Inflammatory macrophage treated with lipopolysaccharide for 4 hours (primary cell): ENCODE measurements at places on chromosomes 3 and 15.

GRCh38 chr3:46693892-46694226, 380 bp upstream of the ALS2CL start:
- DNase-seq, result peak; percentile 69

- DNase-seq, result no peak
Observed at GRCh38 chr3:42228796-42229195, 37.2 kb downstream of the CCK start.

- DNase-seq, result no peak
Observed at GRCh38 chr3:190004656-190005055, 116.0 kb downstream of the P3H2 start.

DNA sequence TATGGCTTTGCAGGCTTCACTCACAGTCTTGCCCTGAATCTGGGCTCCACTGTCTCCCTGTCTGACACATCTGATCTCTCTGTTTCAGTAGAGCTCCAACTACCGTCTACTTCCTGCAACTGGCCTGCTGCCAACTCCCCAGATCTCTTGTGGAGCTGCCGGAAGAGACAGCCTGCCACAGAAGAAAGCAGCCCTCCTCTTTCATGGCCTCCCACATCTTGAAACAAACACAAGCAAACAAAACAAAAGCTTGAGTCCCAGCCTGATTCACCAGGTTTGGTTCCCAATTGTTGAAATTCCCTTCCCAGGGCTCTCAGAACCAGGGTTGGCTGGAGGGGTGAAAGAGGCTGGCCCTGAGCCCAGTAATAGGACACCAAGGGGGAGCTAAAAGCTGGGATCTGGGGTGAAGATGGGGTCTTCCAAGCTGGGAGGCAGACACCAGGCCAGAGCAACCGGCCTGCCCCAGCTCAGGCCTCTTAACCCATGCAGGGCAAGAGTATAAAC, 55.3 kb upstream of the CA12 start:
- peak; percentile 63 for DNase-seq

- peak; percentile 14 for DNase-seq
Observed at GRCh38 chr3:16841041-16841753, 43.6 kb upstream of the PLCL2 start.

DNA sequence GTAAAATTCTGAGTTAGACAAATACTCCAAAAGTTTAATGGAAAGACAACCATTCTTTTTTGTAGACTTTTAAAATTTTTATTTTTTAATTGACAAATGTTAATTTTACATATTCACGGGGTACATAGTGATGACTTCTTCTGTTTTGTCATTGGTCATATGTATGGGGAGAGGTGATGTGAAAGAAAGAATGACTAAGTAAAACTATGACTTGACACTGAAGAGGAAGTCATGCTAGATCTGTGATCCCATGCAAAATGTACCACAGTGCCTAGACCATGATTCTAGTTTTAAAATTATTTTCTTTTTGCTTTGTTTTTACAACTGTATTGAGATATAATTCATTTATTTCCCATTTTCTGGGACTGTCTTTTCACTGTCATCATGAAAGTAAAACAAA, 281.6 kb downstream of the MBNL1 start:
- peak; percentile 41 for DNase-seq

DNA sequence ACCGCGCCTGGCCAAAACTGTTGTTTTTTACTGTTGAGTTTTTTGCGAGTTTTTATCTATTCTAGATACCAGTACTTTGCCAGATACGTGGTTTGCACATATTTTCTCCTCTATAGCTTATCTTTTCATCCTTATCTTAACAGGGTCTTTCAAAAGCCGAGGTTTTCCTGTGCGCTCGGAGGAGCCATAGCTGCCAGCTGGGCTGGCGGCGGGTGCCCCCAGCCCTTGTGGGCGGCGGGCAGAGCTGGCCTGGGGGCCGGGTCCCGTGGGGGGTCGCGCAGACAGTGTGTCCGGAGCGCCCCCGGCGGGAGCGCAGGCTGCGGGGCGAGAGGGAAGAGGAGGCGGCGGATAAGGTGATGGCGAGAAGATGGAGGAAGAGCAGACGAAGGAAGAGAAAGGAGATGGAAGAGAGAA, 11.1 kb upstream of the EIF4A2 start:
- no peak for DNase-seq

DNA sequence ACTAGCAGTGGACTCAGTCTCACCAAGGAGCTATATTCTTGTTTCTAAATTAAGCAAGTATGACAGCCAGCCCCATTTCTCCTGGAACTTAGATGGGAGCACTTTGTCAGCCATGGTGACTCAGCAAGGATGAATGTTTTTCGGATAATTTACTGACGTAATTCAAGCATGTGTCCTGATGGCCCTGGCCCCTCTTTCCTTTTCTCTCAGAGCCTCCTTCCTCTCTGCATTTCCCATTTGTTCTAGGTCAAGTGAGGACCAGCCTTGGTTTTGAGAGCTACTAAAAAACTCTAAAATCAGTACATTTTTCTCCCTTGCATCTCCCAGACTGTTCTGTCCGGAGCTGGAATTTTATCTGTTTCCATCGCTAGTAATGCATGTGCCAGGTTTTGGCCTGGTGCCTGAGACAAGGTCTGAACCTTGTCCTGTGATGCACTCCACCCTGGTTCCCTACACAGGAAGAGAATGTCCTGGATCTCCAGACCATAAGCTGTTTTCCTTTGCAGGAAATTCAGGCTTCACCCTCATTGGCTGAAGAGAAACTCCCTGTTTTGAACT, 256.6 kb upstream of the ROPN1 start:
- DNase-seq, result peak; percentile 25

- DNase-seq, result no peak
Observed at GRCh38 chr3:51933471-51934138, 8.1 kb downstream of the RRP9 start.
